Daoy (cell line): ENCODE measurements at places on chromosomes 1 and 21. TPM values are rescaled to one million over a fixed set of nuclear protein-coding genes. Genes with fewer than 3 reads are reported as not detected.

Gene BSND
- total RNA-seq = not detected in 2 replicates

DNA sequence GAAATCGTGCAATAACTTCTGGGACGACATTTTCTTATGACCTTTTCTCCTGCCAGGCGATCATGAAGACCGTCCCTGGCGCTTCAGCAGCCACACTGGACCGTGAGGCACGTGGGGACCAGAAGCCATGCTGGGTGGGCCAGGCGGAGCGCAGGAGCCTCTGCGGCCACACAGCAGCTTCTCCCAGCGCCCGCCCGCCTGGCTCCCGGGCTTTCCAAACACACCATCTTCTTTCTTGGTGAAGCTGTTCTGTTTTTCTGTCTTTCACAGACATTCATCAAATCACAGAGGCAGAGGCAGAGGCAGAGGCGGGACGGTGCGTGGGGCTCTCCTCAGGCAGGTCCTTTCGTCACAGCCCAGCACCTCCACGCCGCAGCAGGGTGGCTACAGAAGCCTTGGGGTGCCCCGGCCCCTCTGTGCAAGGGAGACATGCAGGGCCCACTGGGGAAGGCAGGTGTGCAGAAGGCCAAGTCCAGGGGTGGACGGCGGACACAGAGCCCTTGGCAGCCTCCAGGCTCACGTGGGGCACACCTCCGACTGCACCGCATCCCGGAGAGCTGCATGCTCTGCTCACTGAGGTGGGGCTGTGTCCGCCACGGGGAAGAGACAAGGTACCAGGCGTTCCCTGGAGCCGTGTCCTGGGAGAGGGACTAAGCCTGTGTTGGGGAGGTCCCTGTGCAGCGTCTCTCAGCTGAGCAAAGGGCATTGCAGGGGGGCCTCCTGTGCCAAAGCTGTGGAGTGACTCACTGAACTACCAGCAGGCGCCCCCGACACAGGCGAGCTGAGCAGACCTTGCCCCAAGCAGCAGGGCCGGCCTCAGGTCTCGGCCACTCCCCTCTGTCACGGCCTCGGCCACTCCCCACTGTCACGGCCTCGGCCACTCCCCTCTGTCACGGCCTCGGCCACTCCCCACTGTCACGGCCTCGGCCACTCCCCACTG, 2.6 kb upstream of the TMEM240 start:
- DNase-seq = no peak

DNA sequence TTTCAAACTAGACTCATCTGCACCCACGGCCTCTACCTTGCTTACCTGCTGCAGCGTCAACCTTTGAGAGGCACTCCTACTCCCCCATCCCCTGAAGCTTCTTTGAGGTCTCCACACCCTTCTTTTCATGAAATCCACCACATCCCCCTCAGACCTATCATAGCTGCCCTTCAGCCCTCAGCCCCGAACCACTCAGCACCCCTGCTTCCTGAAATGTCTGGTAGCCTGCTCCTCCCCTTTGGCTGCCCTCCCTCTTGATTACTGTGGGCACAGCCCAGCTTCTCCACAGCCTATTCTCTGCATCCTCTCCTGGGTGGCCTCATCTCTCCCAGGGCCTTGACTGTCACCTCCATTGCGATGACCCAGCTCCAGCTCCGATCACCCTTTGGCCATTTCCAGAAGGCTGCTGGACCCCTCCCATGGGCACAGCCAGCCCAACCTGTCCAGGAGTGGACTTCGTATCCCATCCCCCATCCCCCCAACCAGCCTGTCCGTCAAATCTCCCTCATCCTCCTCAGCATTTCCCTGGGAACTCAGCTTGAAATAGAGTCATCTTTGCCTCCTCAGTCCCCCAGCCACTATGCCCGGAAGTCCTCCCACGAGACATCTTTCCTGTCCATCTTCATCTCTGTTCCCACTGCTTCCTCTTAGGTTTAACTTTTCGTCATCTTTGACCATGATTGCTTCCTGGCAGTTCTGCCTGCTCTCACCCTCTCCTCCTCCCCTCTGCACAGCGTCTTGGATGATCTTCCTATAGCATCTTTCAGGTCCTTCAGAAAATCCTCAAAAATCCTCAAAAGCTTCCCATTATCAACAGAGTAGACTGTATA, 6.1 kb upstream of the ADORA1 start:
- DNase-seq = no peak

Gene CDA
- total RNA-seq = 1.5 TPM in 1 of 2 replicates, not detected in the other

Gene C1orf141
- not detected in 2 replicates for total RNA-seq

DNA sequence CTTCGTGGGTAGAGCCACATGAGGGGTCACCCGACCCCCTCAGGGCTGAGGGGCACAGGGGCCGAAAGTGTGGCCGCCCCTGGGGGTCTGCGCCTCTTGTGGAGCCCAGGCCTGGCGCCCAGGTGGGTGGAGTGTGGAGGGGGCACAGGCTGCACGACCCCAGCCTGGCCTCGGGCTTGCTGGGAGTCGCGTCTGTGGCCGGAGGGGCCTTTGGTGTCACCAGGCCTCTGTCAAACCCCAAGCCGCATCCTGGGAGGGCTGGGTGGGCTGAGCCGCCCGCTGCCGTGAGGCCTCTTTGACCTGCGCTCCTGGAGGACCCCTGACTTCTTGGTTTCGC, 60.7 kb downstream of the FAAP20 start:
- DNase-seq = no peak

GRCh38 chr1:64895500-64895899, 70.8 kb downstream of the JAK1 start:
- no peak for DNase-seq

Gene NBPF10
- 0.46 and 1.0 TPM in 2 replicates for total RNA-seq

Gene ZNF695
- total RNA-seq = 7.3 and 8.6 TPM in 2 replicates

- DNase-seq = peak; percentile 86
Observed at GRCh38 chr1:86788300-86789206, 84.2 kb downstream of the SH3GLB1 start.

- DNase-seq = peak; percentile 89
Observed at GRCh38 chr1:18091660-18092446, 15.7 kb upstream of the IGSF21 start.

Gene CFHR5
- total RNA-seq = not detected in 2 replicates

Gene FCER1A
- total RNA-seq = not detected in 2 replicates

GRCh38 chr1:152188673-152189591, 29.9 kb upstream of the RPTN start:
- DNase-seq = peak; percentile 86

DNA sequence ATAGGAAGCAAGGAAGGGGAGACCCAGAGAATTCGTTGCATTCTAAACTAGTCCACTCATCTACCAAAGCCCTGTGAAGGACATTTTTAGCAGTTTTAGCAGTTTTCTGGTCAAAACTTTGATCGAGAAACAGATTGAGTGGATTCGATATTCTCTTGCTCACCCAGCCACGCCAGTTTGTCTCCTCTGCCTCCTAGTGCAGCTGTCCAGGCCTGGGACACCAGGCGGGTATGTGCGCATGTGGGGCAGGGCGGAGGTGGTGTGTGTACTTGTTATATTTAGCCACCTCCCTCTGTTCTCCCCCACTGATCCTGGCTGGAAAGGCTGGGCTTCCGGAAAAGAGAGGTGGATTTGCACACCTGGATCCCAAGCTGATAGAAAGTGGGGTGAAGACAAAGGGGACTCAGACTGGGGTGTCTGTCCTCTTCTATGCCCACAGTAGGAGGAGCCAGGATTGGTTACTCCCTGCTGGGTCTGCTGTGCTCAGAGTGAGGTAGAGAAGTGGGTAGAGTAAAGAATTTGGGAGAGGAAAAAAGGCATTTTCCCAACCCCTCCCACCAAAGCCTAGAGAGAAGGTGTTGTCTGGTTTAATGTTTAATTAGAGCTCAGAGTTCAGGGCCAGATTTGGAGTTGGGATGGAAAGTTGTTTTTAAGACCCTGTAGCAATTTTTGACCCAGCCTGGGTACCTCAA, 3.8 kb downstream of the LMNA start:
- no peak for DNase-seq

DNA sequence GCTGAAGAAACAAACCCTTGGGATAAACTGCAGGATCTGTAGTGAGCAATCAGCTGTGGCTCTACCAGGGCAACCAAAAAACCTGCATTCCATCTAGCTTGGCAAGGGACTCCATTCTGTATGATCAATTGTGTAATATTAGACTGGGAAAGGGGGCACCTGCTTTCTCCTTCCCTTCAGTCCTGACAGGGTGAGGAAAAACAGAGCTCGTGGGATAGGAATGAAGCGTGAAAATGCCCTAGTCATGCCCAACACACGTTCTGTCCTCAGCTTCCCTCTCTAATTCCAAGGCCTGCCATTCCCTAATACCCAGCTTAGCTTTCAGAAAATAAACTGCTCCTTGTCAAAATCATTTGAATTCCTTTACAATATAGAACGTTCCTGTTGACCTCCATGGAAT, 442.3 kb downstream of the PLPP3 start:
- no peak for DNase-seq

DNA sequence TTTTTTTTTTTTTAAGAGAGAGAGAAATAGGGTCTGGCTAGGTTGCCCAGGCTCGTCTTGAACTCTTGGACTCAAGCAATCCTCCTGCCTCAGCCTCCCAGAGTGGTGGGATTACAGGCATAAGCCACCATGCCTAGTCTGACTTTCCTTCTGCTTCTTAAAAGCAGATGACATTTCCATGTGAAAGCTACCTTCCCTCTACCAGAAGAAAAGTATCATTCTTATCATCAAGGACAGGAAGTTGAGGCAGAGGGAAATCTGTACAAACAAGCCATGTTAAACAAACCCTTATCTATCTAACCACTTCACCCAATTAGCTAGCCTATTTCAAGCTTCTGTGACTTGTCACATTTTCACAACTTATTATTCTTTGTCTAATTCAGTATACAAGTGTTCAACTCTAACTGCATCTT, 54.8 kb downstream of the SAMSN1 start:
- DNase-seq = no peak

DNA sequence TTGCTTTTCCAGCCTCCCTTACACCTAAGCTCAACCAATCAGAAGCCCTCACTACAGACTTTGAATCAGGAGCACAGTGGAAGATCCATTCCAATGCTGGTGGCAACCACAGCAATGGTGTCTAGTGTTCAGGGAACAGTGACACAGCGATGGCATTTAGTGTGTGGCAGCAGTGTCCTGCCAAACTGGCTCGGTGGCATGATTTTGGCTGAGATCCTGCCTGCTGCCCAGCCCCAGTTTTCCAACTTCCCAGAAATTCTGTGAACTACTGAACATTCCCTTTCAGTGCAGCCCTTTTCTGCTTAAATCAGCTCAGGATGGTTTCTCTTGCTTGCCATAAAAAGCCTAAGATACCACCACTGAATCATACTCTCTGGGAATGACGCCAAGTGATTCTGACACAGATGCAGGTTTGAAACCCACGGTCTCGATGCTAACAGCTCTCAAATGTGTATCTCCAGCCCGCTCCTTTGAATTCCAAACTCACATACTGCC, 8.8 kb downstream of the ASAP3 start:
- peak; percentile 81 for DNase-seq

DNA sequence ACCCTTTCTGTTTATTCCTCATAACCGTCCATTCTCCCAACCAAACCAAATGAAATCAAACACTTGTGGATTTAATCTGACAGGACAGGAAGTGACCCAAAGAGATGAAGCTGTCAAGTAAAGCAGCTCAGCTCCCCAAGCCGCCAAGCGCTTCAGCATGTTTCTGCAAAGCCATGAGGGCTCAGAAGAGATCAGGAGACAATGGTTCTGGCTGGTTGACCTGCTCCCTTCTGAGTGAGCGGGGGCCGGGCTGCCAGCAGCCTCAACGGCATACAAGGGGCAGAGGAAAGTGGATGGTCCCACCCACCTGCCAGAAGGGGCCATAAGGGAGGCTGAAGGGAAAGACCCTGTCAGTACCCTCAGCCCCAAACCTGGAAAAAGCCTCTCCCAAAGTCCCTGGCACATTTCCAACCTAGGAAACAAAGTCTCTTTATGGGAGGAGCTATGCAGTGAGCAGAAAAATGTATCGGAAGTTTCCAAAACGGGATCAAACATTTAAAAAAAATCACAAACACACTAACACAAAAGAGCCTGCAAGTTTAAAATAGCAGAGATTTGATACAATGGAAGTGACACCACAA, 45.4 kb downstream of the SLC45A1 start:
- no peak for DNase-seq

Gene LRRC39
- 0.42 and 1.5 TPM in 2 replicates for total RNA-seq

GRCh38 chr1:27689423-27690173, 17.6 kb upstream of the IFI6 start:
- DNase-seq = no peak

- peak; percentile 69 for DNase-seq
Observed at GRCh38 chr1:112465122-112465521, 43.6 kb upstream of the WNT2B start.

GRCh38 chr1:98992844-98993243, 11.8 kb downstream of the PLPPR5 start:
- no peak for DNase-seq

Gene MMP23B
- 0.17 TPM in 1 of 2 replicates, not detected in the other for total RNA-seq

Gene RNF187
- 40.5 and 43.1 TPM in 2 replicates for total RNA-seq

Gene APOBEC4
- total RNA-seq = not detected in 2 replicates

DNA sequence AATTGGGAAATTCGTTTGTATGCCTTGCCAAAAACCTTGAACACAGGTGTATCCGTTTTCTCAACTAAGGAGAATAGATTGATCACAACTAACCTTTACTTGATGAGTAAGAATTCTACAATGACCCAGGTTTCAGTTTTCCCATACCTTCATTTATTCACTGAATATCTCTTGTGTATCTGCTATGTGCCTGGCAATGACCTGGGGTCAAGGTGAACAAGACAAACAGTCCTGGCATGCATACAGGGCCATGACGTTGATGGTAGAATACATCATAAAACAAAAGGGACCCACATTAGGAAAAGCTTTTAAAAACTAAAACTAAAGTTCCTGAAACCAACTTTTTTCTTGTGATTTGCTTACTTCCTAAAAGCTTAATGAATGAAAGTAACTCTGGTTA, 32.1 kb upstream of the EXOSC10 start:
- DNase-seq = no peak

DNA sequence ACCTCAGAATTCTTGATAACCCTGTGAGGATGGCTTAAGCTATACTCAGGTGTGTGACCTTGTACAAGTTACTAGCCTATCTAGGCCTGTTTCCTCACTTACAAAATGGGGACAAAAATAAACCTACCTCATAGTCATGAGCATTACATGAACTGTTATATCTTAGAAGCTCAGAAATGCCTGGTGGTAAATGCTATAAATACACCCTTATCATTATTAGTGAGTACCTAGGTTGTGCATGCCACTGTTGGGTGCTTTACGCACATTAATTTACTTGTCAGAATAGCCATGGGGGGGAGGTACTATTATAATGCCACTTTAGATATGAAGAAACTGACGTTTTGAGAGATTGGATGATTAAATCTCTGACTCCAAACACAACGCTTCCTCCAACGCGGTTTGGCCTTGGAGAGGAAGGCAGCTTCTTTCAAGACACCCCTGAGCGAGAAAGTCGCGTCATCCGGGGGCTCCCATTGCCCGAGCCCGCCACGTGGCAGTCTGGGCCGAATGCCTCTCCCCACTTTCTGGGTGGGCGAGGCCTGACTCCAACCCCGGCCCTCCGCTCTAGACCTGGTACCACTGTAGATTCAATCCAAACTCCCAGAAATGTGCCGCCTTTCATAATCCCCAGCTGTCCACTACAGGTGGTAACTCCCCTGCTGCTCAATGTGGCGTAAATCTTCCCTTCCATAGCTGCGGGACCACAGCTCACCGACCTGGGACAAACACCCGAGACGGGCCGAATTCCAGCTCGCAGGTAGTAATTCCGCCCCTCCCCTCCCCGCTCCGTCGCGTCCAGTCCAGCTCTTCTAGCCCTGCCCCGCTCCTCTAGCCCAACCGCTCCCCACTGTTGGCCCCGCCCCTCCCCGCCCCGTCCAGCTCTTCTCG, 771 bp upstream of the RAD54L start:
- peak; percentile 67 for DNase-seq

Gene VWA5B1
- not detected in 2 replicates for total RNA-seq
